Right atrium auricular region (tissue), 2 donors: ENCODE measurements at places on chromosomes 3 and 15. TPM values are rescaled to one million over a fixed set of nuclear protein-coding genes. Genes with fewer than 3 reads are reported as not detected.

Gene CFAP100
- total RNA-seq, result not detected

Gene GOLGA6L7
- not detected for total RNA-seq

Gene MYEF2
- total RNA-seq, result 7.5 TPM

DNA sequence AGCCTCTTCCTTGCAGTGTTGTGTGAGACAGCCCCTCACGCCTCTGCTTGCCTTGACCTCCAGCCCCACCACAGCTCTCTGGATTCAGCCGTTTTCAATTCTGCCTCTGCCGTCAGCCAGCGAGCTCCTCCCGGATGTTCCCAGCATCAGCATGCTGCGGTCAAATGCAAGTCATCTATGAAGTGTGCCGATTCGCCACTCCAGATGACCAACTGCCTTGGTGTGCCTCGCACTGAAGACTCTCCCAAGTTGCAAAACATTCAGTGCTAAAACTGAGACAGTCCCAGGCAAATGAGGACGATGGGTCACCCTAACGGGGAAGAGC lies 30.6 kb upstream of the RASA2 start:
- H3K4me3 ChIP-seq, result no peak overlapping the region
- no peaks in the 10 kb centered on the region for H3K4me1 ChIP-seq
- H3K27ac ChIP-seq, result peak overlapping the region; percentile 28
- H3K36me3 ChIP-seq, result no peaks in the 10 kb centered on the region
- H3K27me3 ChIP-seq, result no peaks in the 10 kb centered on the region

DNA sequence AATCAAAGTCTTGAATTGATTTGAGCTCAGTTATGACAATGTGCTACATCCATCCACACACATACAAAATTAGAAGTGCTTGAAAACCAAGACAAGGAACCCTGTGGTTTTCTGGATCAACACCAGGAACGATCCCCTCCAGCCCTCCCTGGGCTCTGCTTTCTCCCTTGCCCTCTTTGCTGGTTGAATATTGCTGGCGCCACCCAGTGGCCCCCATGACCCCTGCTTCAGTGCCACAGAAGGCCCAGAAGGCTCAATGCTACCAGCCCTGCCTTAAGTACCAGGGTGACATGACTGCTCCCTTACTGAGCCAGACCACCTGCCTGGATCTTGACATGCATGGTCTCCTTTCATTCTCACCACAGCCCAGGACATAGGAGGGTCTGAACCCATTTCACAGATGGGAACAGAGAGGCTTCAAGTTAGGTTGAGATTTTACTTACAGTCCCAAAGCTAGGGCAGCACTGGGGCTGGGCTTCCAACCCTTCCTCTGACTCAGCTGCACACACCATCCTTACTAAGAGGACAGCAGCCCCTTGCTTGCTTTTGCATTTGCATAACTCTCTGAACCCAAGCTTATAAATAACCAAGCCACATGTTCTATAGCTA lies 15.0 kb downstream of the IL12A start:
- H3K27me3 ChIP-seq, result no peaks in the 10 kb centered on the region
- H3K27ac ChIP-seq, result no peak overlapping the region
- H3K4me1 ChIP-seq, result no peaks in the 10 kb centered on the region
- DNase-seq, result no peak

- H3K27ac ChIP-seq, result no peak overlapping the region
- no peak overlapping the region for H3K4me3 ChIP-seq
- no peaks in the 10 kb centered on the region for H3K36me3 ChIP-seq
- H3K27me3 ChIP-seq, result no peaks in the 10 kb centered on the region
- no peak for DNase-seq
- H3K4me1 ChIP-seq, result no peaks in the 10 kb centered on the region
Measured at GRCh38 chr3:192244591-192244990, 482.8 kb downstream of the FGF12 start.

DNA sequence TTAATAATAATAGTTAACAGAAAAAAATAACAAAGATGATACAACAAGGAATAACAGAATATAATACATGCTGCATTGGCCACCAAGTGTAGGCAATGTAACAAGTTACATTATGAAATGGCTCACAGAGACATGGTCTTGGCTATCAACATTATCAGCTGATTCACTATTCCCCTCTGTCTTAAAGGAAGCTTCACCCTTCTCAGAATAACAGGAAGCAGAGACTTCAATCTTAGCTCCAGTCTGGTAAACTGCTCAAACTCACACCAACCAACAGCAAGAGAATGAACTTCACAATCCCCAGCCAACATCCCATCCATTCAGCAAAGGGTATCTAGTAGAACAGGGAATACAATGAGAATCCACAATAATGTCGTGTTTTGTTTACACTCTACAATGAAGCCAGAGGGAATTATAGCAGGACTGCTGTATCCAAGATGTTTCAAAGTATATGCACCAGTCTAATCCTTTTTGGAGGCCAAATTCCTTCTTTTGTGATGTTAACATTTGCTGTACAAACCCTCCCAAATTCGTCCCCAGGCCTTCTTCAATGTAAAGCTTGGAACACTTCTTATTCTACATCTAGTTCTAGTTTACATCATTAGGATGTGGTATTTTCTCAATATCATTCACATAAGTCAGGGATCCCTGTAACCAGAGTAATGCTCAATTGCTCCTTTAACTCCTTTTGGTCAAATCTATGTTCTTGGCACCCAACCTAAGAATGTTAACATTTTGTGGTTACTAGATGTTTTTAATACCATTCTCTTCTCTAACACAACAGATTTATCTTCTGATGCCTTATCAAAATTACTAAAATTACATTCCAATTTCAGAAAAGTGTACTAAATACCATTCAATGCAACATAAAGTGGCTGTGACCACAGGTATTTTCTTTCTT lies 52.4 kb upstream of the CMSS1 start:
- H3K4me3 ChIP-seq, result no peak overlapping the region
- H3K27ac ChIP-seq, result no peak overlapping the region
- H3K4me1 ChIP-seq, result peaks cover 29% of the 10 kb centered on the region
- H3K36me3 ChIP-seq, result no peaks in the 10 kb centered on the region
- H3K27me3 ChIP-seq, result no peaks in the 10 kb centered on the region

DNA sequence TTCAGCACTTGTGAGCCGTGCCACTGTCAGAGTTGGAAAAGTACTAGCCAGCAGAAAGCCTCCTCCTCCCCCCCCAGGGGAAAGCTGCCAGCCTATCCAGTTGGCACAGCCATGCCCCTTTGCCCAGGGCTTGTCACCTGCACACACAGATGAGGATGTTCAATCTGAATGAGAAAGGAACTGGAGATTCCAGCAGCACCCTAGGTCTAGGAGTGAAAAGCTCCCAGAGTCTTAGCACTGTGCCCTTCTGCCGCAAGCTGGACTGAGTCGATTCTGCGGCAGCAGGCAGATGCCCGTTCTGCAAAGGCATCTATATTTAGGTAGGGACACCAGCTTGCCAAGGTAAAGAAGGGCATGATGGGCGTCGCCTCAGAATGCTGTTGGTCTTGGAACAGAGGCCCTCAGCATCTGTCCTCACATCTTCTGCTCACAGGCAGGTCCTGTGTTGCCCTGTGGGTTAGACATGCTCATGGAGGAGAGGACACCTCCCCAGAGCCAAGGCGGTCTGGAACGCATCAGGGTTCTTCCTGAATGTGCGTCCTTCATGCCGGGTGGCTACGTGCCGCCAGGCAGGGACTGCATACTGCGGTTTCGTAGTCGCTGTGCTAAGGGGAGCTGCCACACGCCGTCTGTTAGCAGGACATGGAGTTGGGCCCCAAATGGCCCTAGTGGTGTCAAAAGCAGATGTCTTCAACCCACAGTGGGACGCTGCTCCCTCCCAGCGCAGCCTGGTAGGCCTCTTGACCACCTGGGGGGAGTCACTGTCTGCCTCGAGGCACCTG lies 109.5 kb downstream of the VGLL4 start:
- no peak overlapping the region for H3K27ac ChIP-seq
- no peaks in the 10 kb centered on the region for H3K27me3 ChIP-seq
- no peak for DNase-seq
- no peaks in the 10 kb centered on the region for H3K36me3 ChIP-seq

DNA sequence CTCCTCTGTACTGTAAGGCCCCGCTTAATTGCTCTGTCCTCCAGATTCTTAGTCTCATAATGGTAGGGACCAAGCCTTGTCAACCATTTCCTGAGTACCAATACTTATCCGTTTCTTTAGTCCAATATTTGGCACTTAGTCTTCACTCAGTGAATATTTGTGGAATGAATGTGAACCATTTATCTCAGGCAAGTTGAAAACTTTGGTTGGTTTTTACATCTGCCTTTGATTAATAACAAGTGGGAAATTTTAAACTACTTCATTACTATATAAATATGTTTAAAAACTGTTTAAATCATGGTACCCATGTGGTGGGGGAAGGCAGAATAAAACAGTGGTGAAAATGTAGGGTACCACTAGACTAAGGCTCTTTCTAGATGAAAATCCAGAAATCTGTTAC lies 15.2 kb downstream of the CA12 start:
- H3K27me3 ChIP-seq, result no peaks in the 10 kb centered on the region
- no peak overlapping the region for H3K27ac ChIP-seq
- H3K36me3 ChIP-seq, result no peaks in the 10 kb centered on the region
- H3K4me3 ChIP-seq, result no peak overlapping the region

DNA sequence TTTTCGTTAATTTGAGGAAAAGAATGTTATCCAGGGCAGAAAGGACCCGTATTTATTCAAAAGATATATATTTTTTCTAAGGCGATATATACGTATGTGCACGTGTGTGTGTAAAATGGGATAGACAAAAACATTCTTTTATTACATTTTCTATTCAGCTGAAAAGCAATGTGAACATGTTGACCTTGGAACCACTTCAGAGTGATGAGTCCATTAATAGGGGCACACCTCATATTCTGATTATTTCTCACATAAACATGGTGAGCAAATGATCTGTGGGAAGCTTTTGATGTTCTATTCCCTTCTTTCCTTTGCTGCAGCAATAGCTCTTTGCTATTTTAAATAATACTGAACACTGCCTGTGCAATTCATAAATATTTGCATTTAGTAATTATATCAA lies 87.6 kb downstream of the SYNPR start:
- H3K4me3 ChIP-seq, result no peak overlapping the region
- no peaks in the 10 kb centered on the region for H3K27me3 ChIP-seq
- H3K36me3 ChIP-seq, result no peaks in the 10 kb centered on the region
- no peaks in the 10 kb centered on the region for H3K4me1 ChIP-seq
- no peak overlapping the region for H3K27ac ChIP-seq
